ENCODE measurements at places on chromosomes 12 and 14. TPM values are rescaled to one million over a fixed set of nuclear protein-coding genes. Genes with fewer than 3 reads are reported as not detected.

Gene MOK
- 3.4 TPM for total RNA-seq

Gene SLC17A8
- not detected for total RNA-seq

Gene FOXN3
- total RNA-seq = 34.9 TPM

Gene BHLHE41
- 4.4 TPM for total RNA-seq

Gene KTN1
- 107 TPM for total RNA-seq

Gene ASCL1
- total RNA-seq = not detected

Gene AHNAK2
- total RNA-seq = 65.5 TPM

Gene CEP83
- 4.1 TPM for total RNA-seq
